GM12878 (cell line): ENCODE measurements at places on chromosomes 6 and 20.

DNA sequence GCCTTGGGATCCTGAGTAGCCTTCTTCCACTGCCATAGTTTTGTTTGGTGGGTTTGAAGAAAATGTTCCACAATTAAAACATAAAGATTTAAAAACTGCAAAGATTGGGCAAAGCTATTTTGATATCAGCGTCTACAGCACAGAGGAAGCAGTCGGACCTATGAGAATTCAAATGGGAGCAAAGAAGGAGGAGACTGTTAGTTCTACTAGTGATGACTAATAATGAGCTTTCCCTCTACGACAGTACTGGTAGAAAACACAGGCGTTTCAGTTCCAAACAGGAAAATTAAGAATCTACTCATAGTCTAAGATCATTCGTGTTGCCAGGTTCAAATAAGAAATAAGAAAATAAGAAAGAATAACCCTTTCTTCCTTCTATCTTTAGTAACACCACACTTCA is 121.2 kb downstream of the INSM1 start:
- DNase-seq = peak; percentile 66

DNA sequence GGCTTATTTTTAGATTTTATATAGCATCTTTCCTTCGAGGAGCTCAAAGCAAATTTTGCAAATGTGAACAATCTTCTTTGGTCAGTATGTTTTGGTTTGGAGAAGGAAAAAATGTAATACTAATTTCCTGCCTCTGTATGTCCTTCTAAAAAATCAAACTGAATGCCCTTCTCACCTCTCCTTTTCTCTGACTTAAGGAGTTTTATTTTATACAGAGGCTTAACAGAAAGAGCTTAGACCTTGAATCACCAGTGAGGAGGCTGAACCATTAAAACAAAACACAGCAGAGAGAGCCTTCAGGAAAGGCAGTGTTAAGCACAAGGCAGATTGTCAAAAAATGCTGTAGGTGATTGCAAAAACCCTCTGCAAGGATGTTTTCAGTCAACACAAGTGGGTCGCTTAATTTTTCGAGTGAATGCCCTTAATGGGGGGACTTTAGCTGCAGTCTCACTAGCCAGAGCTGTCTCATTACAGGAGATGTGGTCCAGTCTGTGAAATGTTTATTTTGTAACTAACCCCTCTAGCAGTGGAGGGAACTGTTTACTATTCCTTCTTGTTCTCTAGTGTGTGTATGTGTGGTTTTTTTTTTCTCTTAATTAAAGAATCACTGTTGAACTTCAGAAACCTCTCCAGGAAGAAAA is 481.3 kb upstream of the CITED2 start:
- DNase-seq = no peak

- no peak for DNase-seq
Observed at GRCh38 chr6:161736781-161737292, 463.0 kb upstream of the AGPAT4 start.

GRCh38 chr6:111737065-111737521 is 131.4 kb upstream of the TRAF3IP2 start:
- no peak for DNase-seq

DNA sequence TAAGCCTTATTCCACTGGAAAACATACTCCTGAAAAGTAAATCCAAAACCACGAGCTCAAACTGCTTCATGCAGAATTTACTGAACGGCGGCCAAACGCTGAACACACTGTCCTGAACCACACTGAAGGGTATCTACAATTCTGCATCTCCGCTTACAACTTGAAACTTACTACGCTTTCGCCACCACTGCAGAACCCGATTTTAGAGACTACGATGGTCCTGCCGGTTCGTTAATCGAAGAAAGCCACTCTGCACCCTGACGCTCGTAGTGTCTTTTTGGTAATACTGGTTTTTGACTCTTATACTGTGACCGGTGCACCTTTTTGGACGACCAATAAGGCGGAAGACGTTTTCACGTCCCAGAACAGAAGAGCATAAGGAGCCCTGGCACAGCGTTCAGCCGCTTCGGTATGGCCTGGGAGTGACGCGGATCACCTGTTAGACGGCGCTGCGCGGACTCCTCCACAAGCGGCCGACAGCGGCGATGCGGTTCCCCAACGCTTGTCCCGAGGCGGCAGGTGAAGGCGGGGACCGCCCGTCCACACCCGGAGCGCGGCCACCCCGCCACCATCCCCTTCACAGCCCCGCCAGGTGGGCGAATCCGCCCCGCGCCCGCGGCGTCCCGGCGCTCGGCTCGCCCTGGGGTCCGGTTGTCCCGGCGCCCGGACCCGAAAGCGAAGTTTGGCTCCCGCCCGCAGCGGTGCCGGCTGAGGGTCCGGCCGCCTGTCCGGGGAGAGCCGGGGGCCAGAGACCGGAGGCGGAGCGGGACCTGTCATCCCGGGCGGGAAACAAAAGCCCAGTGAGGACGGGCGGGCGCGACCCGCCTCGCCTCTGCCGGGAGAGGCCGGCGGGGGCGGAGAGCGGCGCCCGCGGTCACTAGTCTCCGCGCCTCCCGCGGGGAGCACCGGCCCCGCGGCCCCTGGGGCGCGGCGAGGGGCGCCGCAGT is 784 bp downstream of the FKBP5 start:
- DNase-seq = peak; percentile 25

DNA sequence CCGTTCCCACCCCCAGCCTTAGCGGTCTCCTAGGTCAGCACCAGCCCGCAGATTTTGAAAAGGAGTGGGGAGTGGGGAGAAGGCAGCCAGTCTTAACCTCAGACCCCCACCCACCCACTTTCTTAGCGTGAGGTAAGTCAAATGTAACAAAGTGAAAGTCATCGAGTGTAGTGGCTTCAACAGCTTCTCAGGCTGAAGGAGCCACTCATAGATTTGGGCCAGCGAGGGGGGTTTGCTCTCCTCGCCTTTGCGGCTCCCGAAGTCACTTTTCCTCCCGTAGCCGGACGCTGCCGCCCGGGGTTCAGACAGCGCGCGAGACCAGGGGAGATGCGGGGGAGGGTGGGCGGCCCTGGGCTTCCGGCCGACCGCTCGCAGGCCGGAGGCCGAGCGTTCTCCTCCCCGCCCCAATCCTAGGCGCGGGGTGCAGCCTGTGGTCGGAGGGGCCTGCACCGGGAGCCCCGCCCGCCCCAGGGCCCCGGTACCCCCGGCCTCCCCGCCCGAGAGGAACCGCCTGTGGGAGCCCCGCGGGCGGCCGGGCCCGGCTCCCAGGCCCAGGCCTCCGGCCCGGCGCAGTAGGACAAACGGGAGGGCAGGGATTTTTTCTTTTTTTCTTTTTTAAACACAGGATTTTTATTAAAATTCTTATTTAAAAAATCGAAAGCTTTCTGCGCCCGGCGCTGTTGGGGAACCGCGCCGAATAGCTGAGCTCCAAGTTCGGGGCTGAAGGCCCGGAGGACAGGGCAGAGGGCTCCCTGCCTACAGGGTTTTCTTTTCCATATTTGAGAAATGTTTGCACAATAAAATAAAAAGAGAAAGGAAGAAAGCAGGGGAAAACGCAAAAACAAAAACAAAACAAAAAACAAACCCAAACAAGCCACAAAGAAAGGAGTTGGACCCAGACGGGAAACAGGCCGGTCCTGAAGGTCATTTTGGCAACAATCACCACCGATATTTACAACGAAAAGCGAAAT is 3.2 kb downstream of the NKX2-2 start:
- DNase-seq = no peak

DNA sequence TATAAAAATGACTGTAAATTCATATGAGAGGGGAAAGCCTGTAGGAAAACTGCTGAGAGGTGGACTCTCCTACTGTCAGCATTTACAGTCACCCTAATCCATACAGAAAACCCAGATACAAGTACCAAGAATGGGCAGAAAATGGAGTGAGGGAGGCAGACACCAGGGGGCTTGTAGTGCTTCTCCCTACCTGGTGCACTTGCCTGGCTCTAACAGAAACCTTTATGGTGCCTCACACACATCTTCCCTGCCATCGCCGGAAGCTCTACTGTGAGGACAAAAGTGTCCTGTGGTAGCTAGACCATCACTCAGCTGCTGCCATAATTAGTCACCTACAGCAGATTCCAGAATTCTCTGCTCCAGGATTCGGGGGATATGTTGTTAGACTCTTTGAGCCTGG is 441.3 kb downstream of the TFAP2B start:
- no peak for DNase-seq

DNA sequence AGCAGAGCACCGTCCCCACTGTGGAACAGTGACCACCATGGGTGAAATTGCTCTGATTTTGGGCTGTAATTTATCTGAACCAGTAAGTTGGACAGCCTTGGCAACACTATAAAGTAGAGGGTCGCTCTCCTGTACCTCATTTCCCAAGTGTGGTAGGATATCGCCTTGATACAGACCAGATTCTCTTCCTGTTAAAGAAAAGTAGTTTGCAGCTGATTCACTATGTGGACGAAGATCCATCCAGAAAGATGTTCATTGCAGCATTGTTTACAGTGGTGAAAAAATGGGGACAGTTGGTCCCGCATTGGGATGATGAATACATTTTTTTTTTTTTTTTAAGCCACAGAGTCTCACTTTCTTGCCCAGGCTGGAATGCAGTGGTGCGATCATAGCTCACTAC is 74.3 kb downstream of the SLX4IP start:
- DNase-seq = no peak

DNA sequence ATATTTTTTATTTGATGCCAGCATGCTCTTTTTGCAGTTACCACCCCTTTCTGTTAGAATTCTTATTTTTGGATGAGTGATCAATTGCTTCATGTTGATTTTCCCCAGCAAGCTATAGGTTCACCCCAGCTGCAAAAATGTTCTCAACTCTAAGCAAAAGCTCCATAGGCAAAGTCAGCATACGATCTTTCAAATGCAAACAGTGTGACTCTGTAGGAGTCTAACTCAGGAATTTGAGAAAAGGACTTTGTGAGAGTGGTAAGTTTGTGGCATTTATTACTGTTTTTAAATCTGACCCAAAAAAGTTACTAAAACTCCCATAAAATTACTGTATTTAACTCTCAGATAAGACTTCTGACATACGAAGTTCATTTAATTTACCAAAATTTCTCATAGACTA is 134.9 kb upstream of the HSF2 start:
- no peak for DNase-seq

DNA sequence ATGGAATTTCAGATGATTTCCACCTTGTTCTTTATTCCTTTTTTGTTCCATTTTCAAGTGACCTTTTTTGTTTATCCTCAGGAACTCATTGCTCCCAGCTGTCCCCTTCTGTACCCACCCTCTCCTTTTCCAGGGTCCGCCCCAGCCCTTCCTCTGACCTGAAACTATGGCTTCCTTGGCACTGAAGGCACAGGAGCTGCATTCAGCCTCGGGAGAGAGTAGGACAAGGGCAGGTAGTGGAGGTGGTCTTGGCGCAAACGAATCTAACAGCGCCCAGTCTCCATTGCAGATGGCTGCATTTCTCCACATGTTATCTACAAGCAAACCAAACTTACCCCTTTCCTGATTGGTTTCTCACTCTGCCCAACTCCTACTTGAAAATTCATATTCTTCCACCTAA is 8.8 kb upstream of the ULBP2 start:
- no peak for DNase-seq

DNA sequence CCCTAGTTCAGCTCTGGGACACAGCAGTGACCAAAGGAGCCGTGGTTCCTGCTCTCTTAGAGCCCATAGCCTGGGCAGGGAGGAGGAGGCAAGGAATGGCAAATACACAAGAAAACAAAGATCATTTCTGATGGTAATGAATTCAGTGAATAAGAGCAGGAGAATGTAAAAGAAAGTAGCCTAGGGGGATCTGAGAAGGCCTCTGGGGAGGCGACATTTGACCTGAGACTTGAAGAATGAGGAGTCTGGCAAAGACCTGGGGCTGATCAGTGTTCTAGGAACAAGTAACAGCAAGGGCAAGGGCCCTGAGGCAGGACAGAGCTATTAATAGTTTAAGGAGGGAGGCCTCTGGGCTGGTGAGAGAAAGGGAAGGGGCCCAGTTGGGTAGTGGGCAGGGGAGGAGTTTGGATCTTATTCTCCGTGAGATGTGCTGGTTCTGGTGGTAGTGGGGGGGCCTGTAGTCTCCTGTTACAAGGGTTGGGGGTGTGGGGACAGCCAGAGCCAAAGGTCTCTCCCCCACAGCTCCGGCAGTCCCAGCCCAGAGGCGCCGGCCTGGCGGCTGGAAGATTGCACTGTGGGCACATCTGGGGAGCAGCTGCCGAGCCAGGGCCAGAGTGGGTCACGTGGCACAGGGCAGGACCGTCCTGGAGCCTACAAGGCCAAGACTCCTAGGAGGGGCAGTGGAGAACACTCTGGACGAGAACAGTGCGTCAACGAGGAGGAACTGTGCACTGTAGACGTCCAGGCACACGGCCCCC is 9.3 kb upstream of the ID1 start:
- no peak for DNase-seq
